ENCODE measurements at places on chromosomes 4 and X.

DNA sequence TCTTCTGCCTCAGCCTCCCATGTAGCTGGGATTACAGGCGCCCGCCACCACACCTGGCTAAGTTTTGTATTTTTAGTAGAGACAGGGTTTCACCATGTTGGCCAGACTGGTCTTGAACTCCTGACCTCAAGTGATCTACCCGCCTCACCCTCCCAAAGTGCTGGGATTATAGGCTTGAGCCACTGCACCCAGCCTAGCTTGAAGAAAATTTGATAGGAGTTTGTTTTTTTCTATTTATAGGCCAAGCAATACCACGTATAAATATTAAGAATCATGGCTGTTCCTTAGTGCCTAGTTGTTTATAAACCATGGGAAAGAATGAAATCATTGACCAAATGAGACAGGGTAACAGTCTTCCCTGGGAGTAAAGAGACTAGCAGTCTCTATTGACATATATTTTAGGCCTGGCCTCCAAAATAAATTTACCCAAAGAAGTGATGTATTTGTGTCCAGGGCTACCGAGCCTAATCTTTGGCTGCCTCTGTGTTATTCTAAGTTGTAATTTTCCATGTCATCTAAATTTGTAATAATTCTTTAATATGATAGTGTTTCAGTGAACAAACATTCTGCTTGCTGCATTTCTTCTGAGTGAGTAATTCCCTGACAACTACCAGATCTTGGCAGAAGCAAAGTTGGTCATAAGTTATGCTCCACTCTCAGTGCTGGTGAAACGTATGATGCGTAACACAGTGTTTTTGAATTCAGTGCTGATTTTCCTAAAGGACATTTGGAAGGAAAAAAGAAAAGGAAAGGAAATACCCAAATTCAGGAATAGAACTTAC is 10.3 kb downstream of the PKD2 start:
- DNase-seq: no peak

DNA sequence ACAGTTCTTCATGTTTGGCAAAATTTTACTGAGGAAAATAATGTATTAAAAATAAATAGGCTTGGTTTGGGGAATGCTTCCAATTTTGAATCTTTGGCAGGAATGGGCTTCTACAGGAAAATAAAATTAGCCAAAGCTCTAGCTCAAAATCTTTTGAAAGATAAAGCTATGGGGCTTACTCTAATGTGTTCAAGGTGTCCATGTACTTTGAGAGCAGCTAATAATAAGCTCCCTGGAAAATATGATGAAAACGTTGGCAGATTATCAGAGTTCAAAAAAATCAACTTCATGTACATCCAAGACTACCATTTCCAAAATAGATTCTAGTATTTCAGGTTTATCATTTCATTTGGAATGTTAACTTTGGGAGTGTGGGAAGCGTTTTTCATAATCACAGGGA is 158.4 kb downstream of the EMCN start:
- no peak for DNase-seq

GRCh38 chr4:68352791-68353190 is 2.9 kb upstream of the YTHDC1 start:
- no peak for DNase-seq

DNA sequence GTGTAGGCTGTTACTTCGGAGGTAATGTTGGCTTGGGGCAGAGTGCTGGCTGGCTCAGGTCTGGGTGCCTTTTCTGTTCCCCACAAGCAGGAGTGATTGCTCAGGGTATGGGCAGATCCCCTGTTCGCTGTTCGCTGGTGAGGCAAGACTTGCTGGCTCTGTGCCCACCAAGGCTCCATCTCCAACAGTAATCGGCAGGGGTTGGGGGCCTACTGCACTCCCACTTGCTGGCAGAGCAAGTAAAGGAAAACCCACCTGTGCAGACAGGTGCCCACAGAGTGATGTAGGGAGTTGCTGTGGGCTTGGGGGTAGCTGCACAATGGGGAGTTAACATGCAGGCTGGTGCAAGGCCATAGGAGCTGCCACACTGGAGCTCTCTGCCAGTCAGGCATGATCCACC is 8.0 kb upstream of the TMSB15C start:
- DNase-seq: no peak

GRCh38 chr4:112752510-112752909 is 115.6 kb downstream of the LARP7 start:
- no peak for DNase-seq

DNA sequence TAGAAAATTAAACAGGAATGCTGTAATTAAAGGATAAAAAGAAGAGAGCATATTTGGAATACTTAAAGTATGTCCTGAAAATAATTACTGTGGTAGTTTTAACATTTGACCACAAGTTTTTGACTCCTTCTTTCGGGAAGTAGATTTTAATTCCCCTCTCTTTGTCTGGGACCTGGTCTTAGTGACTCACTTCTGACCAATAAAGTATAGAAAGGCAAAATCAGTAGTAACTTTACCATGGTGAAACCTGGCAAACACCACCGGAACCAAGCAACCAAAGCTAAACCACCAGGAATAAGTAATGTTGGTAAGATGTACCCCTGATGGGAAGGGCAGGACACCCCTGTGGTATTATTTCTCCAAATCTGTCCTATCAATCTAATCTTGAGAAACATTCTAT is 314.8 kb downstream of the PDHA2 start:
- no peak for DNase-seq

- no peak for DNase-seq
Observed at GRCh38 chr4:181538431-181538830, 704.8 kb upstream of the TENM3 start.

- DNase-seq: no peak
Observed at GRCh38 chr4:32830160-32830559, 2110.0 kb downstream of the PCDH7 start.

GRCh38 chr4:133775881-133776280 is 425.7 kb downstream of the PABPC4L start:
- no peak for DNase-seq

DNA sequence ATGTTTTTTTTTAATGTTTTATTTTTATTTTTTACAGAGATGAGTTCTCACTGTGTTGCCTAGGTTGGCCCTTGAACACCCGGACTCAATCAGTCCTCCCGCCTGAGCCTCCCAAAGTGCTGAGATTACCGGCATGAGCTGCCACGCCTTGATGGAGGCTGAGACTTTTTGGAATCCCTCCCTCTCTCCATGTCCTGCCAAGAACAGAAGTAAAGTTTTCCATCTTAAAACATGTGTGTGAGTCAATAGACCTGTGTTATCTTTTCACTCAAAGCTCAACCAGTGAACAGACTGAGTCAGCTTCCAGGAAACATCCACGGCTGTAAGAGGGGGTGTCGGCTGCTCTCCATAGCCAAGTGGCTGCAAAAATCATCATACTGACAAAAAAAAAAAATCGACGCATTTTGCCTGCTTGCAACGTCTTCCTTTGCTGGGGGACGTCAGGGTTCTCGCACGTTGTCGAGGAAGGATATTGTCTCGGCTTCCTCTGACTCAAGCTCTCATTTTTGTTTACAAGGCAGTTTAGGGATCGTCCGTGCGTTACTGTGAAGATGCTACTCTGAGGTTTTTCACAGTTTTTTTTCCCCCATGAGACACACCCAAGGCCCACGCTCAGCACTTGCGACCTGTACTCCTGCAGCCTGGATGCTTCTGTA is 10.0 kb upstream of the ASMTL start:
- no peak for DNase-seq

DNA sequence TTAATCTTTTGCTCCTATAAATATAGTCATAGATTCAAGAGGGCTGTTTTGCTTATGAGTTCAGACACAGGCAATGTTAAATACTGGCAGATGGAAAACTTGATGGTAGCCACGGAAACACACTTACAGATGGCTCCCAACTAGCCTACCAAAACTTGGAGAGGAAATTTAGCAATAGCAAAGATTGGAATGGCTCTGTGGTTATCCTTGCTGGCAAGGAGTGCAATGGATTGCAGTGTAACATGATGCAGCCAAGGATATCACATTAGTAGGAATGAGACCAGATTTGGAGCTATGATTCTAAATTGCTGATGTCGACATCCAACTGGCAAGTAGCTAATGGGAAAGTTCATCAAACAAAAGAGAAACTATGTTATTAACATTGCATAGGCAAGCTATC is 791.0 kb upstream of the DIAPH2 start:
- DNase-seq: no peak
